ENCODE measurements at places on chromosomes 4 and X.

DNA sequence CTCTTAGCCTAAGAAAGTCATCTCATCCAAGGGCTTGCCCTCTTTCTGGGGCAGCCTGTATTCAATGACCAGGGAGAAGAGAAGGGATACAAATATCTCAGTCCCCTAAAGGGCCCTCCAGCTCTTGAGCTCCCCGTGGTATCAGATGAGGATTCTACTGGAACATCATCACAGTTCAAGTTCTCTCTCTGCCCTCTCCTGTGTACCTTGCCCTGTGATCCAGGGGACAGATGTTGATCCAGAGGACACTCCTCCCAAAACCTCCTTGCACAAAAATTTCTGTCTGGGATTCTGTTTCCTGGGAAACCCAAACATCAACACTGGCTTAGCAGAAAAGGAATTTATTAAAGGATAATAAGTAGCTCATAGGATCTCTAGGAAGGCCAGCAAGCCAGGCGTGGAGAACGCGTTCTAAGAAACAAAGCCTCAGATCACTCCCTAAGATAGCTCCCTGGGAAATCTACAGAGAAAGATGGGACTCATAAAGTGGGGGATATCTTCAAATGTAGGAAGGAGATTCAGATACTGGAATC is 296.3 kb upstream of the KLF3 start:
- no peak for DNase-seq

- no peak for DNase-seq
Measured at GRCh38 chr4:124515591-124515990, 196.9 kb downstream of the ANKRD50 start.

GRCh38 chrX:120120223-120120622 is 4.5 kb upstream of the RHOXF1 start:
- no peak for DNase-seq

DNA sequence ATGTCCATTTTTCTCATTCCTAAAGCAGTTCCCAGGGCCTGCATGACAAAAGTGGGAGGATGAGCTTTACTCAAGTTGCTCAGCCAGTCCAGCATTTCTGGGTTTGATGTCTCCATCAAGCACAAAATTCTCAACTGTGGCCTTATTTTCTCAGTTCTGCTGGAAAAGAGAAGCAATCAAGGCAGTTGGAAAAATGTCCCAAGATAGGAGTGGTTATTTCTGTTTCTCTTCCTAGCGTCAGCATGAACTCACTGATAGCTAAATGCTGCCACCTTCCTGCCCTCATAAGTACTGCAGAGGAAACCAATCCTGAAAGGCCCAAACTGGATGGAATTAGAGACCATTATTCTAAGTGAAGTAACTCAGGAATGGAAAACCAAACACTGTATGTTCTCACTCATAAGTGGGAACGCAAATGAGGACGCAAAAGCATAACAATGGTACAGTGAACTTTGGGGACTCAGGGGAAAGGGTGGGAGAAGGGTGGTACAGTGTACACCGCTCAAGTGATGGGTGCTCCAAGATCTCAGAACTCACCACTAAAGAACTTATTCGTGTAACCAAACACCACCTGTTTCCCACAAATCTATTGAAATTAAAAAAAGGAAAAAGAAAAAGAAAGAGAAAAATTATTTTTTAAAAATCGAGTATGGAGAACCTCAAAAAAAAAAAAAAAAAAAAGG is 29.6 kb downstream of the ADH7 start:
- peak; percentile 69 for DNase-seq

DNA sequence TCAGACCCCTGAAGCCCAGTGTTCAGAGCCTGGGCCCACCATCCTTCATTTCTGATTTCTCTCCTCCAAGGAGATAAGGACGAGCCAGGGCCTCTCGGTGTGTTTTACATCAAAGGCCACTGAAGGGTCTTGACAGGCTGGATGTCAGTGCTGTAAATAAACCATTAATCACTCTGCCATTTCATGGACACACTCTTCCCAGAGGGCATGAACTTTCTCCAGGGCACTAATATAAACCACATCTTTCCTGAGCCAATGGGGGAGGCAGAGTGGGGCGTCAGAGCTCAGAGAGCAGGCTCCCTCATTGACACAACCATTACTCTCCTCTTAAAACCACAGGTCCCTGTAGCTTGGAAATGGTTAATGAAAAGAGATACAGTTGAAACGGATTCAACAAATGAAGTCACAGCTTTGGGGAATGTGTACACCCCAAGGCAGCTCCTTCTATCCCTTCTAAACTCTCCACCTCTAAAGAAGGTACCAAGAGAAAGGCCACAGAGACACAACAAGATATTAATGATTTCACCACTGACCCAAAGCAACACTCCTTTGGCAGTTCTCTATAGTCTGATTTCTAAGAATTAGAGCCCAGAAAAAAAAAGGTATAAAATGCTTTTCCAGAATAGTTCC is 200.6 kb downstream of the CHIC2 start:
- DNase-seq: no peak

DNA sequence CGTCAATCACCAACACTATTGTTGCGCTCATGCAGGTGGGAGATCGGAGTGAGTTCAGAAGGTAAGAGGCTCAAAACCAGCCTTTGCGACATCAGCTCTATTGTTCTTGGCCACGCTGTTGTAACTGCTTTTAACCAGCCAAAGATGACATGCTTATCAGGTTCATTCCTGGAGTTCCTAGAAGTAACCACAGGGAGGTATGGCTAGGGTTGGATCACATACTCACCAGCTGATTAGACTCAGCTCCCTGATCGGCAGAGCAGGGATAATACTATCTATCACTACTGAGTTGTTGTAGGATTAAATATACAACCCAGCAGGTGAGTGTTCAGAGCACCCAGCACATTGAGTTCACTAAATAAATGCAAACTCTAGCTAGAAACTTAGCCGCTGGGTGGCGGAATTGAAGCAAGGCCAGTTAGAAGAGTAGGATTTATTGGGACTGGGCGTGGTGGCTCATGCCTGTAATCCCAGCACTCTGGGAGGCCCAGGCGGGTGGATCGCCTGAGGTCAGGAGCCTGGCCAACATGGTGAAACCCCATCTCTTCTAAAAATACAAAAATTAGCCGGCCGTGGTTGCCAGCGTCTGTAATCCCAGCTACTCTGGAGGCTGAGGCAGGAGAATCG is 12.4 kb downstream of the SLC34A2 start:
- no peak for DNase-seq

GRCh38 chrX:121308276-121308805 is 260.9 kb downstream of the GLUD2 start:
- DNase-seq: peak; percentile 36

DNA sequence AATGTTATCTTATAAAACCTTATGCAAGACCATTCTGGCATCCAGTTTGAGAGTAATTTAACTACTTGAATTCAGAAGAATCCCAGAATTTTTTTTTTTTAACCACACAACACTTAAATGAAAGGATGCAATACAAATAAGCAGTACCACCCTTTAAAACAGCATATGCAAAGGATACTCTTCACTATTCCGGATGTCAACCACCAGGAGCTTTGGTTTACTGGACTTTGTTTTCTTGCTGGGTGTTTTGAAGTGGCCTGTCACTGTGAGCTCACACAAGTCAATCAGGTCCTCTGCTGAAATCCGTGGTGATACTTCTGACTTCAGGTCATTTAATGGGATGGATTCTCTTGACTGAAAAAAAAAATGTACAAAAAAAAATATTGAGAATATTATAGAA is 200.0 kb downstream of the TBCK start:
- DNase-seq: no peak

GRCh38 chrX:72128881-72129280 is 2.8 kb downstream of the RTL5 start:
- DNase-seq: no peak

DNA sequence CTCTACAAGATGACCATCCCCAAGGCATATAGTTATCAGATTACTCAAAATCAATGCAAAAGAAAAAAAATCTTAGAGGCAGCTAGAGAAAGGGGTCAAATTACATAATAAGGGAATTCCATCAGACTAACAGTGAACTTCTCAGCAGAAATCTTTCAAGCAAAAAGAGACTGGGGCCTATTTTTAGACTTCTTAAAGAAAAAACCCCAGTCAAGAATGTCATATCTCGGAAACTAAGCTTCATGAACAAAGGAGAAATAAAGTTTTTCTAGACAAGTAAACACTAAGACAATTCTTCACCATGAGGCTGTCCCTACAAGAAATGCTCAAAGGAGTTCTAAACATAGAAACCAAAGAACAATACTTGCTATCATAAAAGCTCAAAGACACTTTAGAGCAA is 51.7 kb downstream of the RAB28 start:
- DNase-seq: no peak

GRCh38 chrX:55357236-55357635 is 92.5 kb upstream of the PAGE3 start:
- no peak for DNase-seq

DNA sequence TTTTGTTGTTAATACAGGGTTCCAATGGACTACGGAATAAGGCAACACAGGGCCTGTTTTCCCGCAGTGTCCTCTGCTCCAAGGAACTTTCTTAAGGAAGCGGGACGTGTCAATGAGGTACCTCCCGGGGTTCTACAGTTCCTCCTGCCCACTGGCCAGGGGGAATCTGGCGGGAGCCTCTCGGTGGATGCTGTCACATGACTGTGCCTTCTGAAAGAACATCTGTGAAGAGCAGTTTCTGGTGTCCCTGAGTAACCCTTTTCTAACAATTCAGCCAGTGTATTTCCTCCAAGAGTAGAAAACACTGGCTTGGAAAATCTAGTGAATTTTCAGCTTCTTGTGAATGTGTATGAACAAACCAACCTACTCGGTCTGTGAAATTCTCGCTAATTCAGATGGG is 32.7 kb downstream of the MFAP3L start:
- DNase-seq: no peak

DNA sequence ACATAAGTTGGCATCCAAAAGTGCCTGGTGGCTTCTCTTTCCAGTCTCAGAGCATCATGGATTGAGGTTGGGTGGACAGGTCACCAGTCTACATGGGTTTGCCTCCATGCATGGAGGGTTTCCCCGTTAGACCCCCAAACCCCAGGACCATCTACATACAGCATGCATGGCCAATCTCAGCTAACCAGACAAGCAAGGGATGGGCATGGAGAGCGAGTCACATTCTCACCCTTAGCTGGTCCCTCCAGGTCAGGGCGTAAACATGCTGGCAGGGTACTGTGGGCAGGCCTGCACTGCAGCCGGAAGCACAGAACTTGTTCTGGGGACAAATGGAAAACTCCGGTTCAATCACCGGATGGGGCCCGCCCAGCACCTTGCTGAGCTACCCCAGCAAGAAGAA is 37.3 kb downstream of the HCCS start:
- no peak for DNase-seq

- no peak for DNase-seq
Measured at GRCh38 chr4:137659431-137659830, 127.1 kb upstream of the PCDH18 start.

GRCh38 chrX:48626401-48627298 is 29.4 kb downstream of the WDR13 start:
- DNase-seq: no peak

- DNase-seq: no peak
Measured at GRCh38 chr4:72919937-72920336, 149.6 kb downstream of the COX18 start.

- no peak for DNase-seq
Measured at GRCh38 chrX:41391606-41392005, 55.5 kb upstream of the NYX start.

DNA sequence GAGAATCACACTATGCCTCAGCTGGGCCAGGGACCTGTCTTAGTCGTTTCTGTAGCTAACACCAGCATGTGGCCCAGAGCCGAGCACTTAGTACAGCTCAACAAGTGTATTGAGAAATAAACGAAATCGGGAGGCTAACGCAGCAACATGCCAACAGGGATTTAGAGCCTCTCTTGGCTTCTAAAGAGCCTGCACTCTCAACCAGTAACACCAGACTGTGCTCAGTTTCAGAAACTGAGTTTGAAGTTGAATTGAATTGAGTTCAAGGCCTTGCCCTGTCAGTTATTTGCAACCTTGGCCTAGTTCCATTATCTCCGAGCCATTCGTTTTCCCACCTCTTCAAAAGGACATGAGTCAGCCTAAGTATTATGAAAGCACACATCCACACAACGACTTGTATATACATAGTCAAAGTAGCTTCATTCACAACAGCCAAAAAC is 71.3 kb upstream of the LDB2 start:
- DNase-seq: no peak

Measured in stimulated activated CD4-positive, alpha-beta T cell treated with anti-CD3 and anti-CD28 coated beads, Interleukin-2, amount 100 ng/mL, for 48 hours (primary cell).